CD4-positive, CD25-positive, alpha-beta regulatory T cell (primary cell): ENCODE measurements at places on chromosomes 7 and 10.

DNA sequence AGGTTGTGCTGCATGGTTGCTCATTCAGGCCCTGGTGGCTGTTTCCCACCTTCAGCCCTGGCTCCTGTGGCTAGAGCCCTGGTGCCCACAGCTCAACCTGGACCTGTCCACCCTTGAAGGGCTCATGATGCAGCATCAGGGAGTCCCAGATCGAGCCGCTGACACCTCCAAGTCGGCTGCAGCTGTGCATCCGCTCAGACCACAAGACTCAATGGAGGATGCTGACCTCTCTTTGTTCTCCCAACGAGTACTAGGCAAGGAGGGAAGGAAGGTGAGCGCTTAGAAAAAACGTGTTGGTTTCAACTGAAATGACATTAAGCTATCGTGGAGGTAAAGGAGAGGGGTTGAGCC is 9.5 kb upstream of the C10orf95 start:
- DNase-seq: no peak

DNA sequence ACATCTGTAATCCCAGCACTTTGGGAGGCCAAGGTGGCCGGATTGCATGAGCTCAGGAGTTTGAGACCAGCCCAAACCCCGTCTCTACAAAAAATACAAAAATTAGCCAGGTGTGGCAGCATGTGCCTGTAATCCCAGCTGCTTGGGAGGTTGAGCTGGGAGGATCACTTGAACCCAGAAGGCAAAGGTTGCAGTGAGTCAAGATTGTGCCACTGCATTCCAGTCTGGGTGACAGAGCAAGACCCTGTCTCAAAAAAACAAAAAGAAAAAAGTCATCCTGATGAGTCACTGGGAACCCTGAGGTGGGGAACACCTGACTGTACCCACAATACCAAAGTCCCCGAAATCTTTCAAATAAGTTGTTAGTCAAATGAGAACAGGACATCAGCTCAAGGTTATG is 80.0 kb downstream of the NEBL start:
- no peak for DNase-seq

DNA sequence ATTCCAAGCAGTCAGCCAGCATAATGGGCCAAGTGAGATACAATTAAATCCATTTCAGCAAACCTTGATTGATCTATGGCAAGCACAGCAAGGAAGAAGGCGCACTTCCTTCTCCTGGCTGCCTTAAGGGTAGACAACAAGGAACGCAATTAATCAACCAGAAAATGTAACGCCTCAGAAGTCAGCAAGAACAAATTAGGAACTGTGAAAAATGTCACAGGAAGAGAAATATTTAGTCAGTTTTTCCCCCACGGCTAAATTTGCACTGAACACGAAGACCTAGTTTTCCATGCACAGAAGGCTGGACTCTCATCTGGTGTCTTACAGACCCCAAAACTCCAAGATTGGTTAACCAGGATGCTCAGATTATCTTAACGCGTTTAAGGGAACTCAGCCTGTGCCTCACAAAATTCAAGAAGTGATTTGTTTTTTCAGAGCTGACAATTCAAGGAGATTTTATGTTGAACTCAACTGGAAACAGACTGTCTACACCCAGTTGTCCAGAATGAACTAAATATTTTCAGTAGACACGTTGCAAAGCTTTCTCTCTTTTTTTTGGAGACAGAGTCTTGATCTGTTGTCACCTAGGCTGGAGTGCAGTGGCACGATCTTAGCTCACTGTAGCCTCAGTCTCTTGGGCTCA is 14.2 kb downstream of the SNX8 start:
- no peak for DNase-seq

GRCh38 chr7:118250860-118251494 is 26.5 kb downstream of the ANKRD7 start:
- no peak for DNase-seq

DNA sequence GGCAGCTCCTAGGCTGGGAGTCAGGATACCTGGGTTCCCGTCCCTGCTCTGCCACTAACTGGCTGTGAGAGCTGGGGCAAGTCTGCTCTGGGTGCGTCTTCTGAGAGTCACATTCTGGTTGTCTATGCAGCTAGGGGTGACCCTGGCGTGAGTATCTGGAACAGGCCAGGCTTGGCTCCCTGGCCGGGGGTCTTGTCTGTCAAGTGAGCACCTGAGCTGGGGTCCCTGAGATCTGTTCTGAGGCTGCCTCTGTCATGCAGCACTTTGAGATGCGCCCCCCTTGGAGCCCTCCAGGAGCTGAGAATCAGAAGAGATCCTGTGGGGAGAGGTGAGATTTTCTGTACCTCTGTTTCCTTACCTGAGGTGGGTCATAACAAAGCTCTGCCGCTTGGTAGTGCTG is 7.5 kb downstream of the AGAP3 start:
- DNase-seq: no peak

GRCh38 chr7:103113164-103113563 is 35.7 kb downstream of the NAPEPLD start:
- DNase-seq: no peak

- no peak for DNase-seq
Measured at GRCh38 chr7:93799750-93800357, 90.7 kb downstream of the TFPI2 start.

- DNase-seq: peak; percentile 53
Measured at GRCh38 chr10:114526126-114526503, 121.8 kb upstream of the AFAP1L2 start.

GRCh38 chr7:48528646-48529045 is 357.4 kb downstream of the ABCA13 start:
- no peak for DNase-seq

DNA sequence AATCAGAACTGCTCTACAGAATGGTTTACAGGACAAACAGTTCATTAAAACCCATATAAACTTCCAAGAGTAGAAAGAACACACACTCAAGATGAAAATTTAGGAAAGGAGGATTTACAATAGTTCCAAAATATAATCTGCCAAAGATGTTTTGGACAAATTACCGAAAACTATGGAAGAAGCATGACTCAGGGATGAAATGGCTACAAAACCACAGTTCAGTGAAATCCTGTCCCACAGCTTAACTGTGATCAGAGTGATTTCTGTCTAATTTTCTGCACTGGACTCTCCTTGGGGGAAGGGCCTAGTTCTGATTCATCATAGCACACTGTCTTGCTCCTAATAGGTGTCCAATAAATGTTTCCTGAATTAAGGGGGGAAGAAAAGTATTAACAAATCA is 82.2 kb downstream of the HIPK2 start:
- no peak for DNase-seq

- no peak for DNase-seq
Measured at GRCh38 chr7:73345951-73346350, 18.0 kb downstream of the FKBP6 start.

DNA sequence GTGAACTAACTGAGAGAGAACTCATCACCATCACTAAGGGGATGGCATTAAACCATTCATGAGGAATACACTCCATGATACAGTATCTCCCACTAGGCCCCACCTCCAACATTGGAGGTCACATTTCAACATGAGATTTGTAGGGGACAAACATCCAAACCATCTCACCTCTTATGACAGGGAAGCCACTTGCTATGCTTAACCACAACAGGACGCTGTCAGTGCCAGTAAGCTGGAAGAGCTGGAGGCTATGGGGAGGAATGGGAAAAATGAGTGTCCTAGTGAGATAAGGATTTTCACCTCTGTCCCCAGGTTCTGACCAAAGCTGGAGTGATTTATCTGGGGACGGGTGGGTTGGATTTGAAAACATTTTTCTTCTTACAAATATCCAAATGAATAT is 17.6 kb downstream of the PLCE1 start:
- DNase-seq: no peak
